Activated naive CD4-positive, alpha-beta T cell treated with anti-CD3 and anti-CD28 coated beads for 36 hours (primary cell): ENCODE measurements at places on chromosomes 16 and 17. TPM values are rescaled to one million over a fixed set of nuclear protein-coding genes. Genes with fewer than 3 reads are reported as not detected.

DNA sequence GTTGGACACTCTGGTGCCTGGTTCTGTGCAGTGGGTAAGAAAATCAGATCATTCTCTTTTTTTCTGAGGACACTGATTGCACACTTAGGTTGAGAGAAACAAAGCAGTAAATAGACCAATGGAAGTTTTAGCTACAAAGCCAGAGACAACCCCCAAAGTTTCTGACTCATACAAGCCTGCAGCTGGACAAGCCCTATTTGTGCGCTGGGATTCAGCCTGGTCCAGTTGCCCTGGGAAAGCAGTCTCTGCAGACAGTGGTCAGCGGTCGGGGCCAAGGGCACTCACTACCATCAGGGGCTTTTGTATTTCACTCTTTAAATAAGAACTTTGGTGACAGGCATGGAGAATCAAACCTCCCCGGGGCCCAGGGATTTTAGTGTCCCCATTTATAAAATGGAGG lies 6.0 kb upstream of the RHBDL3 start:
- no peak for DNase-seq

- DNase-seq, result no peak
Measured at GRCh38 chr16:35724551-35724950, 2265.1 kb downstream of the TP53TG3F start.

DNA sequence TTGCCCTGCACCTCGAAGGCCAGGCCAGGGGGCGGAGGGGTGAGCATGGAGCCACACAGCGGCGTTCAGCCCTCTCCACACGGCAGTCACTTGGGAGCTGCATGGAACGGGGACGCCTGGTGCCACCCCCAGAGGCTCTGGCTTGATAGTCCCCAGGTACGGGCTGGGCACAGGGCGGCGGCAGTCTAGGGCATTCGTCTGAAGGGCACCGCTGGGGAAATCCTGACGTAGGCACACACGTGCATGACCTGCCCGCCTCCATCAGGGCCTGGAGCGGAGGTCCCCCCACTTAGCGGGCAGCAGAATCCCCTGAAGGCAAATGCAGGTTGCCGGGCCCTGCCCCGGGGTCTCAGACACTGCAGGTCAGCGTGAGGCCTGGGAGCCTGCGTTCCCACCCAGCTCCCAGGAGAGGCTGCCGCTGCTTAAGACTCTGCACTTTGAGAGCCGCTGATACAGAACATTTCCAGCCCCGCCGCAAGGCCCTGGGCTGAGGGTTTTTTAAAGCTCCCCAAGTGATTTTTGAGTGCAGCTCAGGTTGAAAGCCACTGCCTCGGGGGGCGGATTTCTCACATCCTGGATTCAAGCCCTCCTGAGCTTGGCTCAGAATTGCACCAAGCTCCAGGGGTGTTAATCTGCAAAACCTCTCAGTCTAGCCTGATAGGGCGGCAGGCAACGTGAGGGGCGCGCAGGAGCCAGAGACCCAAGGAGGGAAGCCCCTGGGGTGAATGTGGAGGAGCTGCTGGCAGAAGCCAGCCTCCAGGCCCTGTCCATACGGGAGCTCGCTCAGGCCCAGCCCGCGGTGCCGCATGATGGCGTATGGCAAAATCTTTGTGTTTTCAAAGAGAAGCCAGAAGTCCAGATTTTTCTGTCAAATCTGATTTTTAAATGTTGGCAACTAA lies 182.3 kb upstream of the GSE1 start:
- no peak for DNase-seq

DNA sequence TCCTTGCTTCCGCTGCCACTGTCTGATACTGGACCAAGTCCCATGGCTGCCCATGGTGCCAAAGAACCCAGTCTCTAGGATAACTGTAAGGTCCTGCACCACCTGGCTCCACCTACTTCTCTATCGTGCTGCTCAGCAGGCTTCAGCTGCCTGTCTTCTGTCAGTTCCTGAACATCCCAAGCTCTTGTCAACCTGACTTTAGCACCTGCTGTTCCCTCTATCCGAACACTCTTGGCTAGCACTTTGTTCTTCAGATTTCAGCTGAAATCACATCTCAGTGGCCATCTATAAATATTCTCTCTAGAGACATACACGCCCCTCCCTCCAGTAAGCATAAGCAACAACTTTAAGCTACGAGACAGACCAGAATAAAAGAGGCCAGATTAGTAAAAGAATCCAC lies 15.0 kb upstream of the TMEM101 start:
- no peak for DNase-seq

DNA sequence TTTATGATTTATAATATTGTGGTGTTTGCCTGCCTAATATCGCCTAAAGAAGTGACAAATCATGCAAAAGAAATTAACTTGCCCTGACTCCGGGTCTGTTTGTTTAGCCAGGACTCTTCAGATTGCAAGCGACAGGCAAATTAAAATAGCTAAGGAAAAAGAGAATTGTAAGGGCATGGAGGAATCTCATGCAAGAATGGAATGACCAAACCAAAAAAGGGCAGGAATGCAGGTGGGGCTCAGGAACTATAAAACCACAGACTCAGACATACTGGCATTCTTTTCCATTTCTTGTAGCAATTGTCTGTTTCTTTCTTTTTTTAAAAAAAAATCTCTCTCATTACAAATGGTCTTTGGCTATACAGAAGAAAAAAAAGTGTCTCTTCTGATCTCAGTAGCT lies 188.1 kb upstream of the XYLT1 start:
- DNase-seq, result no peak

DNA sequence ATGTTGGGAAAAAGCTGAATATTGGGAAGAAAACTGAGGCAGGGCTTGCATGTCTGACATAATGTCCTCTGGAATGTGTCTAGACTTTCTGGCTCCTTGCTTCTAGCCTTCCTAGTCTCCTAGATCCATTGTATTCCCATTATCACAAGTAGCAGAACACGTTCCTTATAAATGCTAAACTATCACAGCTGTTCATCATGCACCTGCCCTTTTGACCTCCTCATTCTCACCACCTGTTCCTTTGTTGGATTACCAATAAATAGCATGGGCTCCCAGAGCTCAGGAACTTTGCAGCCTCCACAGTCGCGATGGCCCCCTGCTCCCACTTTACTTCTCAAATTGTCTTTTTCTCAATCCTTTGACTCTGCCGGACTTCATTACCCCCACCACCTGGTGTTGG lies 49.7 kb downstream of the ACSM1 start:
- no peak for DNase-seq

DNA sequence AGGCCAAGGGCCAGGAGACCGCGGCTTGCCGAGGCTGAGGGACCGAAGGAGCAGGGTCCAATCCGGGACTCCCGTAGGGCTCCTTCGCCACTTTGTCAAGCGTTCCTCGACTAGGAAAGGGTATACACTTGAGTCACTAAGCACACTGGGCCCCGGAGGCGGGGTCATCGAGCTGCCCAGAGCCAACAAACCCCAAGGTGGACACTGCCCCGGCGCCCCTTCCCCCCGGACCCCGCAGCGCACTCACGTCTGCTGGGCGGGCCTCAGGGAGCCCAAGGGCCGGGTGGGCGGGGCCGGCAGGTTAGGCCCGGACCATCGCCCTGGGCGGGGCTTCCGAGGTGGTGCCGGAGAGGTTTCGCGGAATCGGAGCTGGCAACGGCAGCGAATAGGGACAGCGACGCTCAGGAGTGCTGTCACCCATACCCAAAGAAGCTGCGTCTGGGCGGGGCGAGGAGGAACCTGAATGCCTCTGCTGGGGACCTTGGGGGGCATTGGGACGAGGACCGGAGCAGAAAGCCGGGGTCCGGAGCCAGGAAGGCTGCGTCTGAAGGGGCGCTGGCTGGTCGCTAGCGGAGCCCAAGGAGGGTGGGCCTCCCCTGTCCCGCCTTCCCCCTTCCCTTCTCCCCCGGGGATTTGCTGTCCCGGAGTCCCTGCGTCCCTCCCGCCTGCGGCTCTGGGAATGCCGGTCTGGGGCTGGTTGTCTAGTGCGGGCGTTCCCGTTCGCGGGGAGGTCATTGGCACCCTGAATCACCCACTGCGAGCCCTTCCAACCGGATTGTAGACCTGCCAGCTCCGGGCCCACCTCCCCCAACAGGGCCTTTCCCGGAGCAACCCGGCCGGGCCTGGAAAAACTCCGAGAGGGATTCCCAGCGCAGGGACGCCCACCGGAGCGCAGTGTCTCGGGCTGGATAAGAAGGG lies 118.2 kb upstream of the SMURF2 start:
- DNase-seq, result peak; percentile 84

Gene HSDL1
- total RNA-seq, result 7.5 TPM

Gene HOXB8
- not detected for total RNA-seq
